ENCODE measurements at places on chromosomes 5 and 9. TPM values are rescaled to one million over a fixed set of nuclear protein-coding genes. Genes with fewer than 3 reads are reported as not detected.

The SPATA9 gene
- 1.4 TPM for total RNA-seq

The HCN1 gene
- 0.06 TPM for total RNA-seq

The NIPAL4 gene
- total RNA-seq, result not detected

The URM1 gene
- 46.4 TPM for total RNA-seq

The CHD1 gene
- total RNA-seq, result 33.7 TPM

The ENTREP1 gene
- not detected for total RNA-seq

The CYLC2 gene
- total RNA-seq, result not detected

The GLIPR2 gene
- 29.6 TPM for total RNA-seq

The C5orf58 gene
- not detected for total RNA-seq

The C1QTNF2 gene
- 2.5 TPM for total RNA-seq

The HSPB3 gene
- 13.3 TPM for total RNA-seq

The CDKN2B gene
- 8.8 TPM for total RNA-seq

The PIP5K1B gene
- not detected for total RNA-seq

The CCL27 gene
- total RNA-seq, result not detected

The B4GALT1 gene
- 34.8 TPM for total RNA-seq

The SPINK13 gene
- not detected for total RNA-seq

The ABCA2 gene
- 15.5 TPM for total RNA-seq

The ZNF189 gene
- total RNA-seq, result 14.6 TPM

The STK32A gene
- not detected for total RNA-seq

The SERF1A gene
- total RNA-seq, result 8.7 TPM

The ANKRD20A1 gene
- not detected for total RNA-seq

The NSG2 gene
- not detected for total RNA-seq

The CCNH gene
- 59.4 TPM for total RNA-seq

The SLC6A3 gene
- not detected for total RNA-seq

The HOMER1 gene
- 7.8 TPM for total RNA-seq

The PPP2R2B gene
- 1.0 TPM for total RNA-seq

The PCDHA5 gene
- total RNA-seq, result not detected

The PDE8B gene
- total RNA-seq, result not detected

The MEF2C gene
- total RNA-seq, result 14.5 TPM
